ENCODE measurements at places on chromosomes 16 and 17.
A peak's percentile ranks its signal among the peaks of the same experiment; 100 is the strongest.

DNA sequence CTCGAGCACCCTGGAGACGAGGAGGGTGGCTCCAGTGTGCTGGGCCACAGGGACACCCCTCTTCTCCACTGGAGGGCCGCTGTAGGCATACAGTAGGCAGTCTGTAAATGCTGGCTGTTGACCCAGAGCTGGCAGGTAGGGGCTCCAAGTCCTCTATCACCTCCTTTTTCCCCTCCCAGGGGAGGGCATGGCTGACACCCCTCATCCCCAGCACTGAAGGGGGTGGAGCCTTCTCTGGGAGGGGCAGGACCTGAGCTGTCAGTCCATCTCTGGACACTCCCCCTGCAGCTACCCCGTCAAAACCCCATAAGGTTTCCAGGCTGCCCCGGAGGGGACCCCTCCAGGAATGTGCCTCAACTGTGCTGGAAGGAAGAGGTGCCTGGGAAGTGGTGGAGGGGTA, 2.4 kb downstream of the KCNJ12 start:
- DNase-seq, result no peak

GRCh38 chr16:81405702-81406113, 38.9 kb upstream of the CMIP start:
- peak; percentile 33 for DNase-seq

GRCh38 chr16:10812312-10813098, 6.1 kb downstream of the TVP23A start:
- no peak for DNase-seq

- DNase-seq, result no peak
Measured at GRCh38 chr17:69503711-69504110, 89.2 kb downstream of the MAP2K6 start.

DNA sequence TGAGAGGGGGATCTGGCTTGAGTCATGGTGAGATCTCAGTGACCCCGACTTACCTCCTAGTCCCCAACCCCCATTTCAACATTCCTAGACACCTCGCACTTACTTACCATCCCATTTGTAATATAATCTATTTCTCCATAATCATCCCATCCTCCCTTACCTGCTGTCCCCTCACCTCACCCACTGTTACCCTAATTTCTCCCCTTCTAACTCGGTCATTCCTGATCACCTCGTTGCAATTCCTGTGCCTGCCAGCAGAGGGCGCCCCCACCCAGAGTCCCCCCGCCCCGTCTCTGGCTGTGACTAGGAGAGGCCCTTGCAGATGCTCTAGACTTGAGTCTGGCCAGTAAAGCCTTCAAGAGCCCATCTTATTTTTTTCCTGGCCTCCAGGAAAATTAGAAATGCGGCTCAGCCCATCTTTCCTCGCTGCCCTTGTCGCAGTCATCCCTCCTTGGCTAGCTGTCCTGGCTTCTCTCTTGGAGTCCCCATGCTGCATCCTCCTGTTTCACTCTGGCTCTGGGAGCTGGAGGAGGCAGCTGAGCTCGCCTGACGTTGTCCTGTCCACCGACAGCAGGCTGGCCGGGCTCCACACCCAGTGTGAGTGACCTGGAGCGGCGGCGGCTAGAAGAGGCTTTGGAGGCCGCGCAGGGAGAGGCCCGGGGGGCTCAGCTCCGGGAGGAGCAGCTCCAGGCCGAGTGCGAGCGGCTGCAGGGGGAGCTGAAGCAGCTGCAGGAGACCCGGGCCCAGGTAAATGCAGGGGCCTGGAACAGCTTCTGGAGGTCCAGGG, 5.0 kb downstream of the TBKBP1 start:
- DNase-seq, result no peak

GRCh38 chr17:34765291-34765690, 185.9 kb downstream of the TMEM132E start:
- no peak for DNase-seq

DNA sequence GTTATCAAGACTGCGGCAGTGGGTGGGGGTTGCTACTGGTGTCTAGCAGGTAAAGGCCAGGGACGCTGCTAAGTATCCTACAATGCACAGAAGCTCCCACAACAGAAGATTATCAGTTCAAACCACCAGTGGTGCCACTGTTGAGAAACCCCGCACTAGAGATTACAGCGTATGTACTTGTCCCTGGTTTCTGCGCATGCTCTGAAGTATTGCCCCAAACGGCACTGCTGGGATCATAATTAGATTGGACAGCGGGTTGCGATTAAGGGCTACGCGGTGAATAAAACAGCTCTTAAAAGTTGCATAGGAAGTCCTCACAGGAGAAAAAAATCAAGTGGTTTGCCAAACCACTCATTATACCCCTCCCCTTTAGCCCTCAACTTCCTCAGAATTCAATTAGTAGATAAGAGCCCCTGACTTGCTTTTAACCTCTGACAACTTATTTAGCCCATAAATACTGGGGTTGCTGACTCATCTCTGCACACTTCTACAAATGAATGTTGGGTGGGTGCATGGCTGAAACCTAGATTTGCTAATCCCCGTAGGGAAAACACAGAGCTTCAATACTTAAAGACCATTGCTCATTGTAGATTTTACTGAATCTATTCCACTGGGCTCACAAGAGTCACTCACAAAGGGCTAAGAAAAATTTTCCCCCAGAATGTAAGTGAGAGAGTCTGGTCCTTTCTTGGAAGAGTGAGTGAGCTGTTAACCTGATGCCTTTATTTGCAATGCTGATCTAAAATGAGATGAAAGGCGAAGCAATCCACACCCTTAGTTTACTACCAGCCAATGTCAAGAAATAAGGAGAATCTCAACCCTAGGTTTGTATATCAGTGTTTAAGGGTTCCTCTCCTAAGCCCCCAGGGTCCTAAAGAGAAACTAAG, 91.8 kb downstream of the RGS9 start:
- peak; percentile 18 for DNase-seq

GRCh38 chr17:49573510-49574322, 2.0 kb upstream of the NXPH3 start:
- DNase-seq, result no peak

DNA sequence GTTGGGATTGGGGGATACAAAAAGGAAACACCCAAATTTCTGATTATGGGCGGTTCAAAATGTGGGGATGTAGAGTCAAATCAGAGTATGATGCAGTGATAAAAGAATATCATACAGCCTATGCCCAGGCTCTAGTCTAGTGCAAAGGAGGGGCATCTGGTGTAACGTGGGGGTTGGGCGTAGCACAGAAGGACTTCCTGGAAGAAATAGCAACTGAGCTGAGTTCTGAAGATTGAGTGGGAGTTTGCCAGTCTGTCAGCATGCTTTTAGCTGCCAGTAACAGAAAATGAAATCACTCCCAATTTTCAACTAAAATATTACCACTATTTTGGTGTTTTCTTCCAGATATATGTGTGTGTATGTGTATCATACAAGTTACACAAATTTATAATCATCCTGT, 196.9 kb downstream of the SPECC1 start:
- DNase-seq, result no peak

DNA sequence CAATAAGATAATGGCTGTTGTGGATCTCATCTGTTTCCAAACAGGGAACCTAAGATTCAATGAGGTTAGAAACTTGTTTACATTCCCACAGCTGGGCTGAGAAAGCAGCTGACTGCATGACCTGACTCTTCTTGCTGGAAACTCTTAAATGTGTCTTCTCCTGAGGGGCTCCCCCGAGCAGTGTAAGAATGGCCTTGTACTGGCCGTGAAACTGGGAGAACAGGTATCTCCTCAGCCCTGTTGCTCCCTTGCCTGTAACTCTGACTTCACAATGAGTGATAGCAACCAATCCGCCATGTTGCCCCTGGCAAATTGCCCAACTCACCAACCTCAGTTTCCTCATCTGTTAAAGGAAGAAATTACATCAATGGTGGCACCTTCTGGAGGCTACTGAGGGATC, 59.1 kb upstream of the CCL2 start:
- no peak for DNase-seq

DNA sequence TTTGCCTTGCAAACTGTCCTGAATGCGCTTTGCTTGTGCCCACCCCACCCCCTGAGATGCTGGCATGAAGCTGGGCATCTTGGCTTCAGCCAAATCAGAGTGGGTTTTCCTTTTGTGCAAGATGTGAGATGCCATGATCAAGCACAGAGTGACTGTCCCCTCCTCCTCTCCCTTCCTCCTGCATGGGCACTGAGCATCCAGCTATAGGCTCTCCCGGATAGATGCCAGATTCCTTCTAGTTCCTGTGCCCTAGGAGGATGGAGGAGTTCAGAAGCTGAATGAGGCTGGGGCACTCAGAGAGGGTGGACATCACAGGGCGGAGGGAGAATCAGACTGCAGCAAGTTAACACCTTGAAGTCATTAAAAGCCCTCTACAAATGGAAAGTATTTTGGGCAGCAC, 384.1 kb upstream of the CCL2 start:
- DNase-seq, result no peak

DNA sequence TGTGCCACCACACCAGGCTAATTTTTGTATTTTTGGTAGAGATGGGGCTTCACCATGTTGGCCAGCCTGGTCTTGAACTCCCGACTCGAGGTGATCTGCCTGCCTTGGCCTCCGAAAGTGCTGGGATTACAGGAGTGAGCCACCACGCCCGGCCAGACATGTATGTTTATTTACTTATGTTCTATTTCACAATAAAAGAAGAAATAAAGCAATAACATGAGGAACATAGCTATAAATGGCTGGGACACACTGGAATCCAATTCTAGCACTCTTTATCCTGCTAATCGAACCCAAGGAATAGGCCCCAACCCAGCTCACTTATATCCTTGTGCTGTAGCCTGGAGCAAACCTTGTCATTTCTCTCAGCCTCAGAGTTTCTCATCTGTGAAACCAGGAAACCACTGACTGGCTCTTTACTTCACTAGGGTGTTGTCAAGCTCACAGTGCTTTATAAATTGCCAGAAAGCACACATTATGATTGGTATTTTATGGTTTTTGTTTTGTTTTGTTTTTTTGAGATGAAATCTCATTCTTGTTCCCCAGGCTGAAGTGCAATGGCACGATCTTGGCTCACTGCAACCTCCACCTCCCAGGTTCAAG, 4.3 kb upstream of the ODAD4 start:
- no peak for DNase-seq

DNA sequence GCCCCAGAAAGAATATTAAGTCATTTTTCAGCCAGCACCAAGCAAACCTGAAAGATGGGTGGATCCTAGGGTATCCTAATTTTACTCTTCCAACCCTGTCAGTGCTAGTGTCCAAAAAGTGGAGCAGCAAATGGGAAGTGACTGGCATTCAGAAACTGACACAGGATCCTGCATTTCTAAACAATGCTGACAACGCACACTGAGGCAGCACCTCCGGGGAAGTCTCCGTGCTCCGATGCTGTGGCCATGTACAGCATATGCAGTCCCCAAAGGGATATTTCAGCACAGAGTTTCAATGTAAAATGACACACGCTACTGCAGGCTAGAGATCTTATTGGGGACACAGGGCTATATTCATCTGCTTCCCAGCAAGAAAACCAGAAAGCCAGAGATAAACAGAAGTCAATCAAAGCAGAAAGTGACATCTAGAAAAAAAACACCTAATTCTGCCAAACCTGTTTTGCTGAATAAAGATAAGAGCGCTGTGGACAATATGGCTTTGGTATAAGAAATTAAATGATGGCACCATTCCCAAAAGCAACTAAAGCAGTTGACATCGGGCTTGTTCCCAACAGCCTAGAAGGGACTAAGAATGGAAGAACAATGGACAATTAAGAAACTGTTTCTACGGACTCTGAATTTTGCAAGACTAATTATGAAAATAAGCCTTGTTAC, 17.3 kb downstream of the XYLT1 start:
- no peak for DNase-seq

DNA sequence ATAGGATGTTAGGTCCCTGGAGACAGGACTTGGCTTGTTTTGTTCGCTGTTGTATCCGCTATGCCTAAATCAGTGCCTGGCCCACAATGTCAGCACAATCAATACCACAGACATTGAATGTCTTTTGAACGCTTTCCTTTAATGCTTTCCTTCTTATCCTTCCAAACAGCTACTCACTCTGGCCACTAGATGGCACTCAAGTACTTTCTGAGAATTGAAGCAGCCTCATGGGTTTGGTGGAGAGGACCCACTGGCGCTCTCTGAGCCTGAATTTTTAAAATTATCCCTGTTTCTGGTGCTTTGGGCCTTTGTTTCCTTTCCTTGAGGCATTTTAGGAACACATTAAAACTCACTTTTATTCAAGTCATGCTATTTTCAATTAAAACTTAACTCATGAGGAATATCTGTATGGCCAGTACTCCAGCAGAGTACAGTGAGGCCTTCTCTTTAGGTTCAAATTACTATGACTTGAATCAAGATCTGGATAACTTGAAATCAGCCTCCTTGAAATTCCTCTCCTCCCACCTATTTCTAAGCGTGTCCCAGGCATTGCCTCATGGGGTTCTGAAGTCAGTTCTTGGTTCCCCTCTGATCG, 3.2 kb upstream of the NLRP1 start:
- peak; percentile 34 for DNase-seq

GRCh38 chr17:14451729-14452191, 150.9 kb downstream of the HS3ST3B1 start:
- no peak for DNase-seq

- no peak for DNase-seq
Measured at GRCh38 chr17:43753493-43754129, 5.0 kb downstream of the SOST start.

- DNase-seq, result no peak
Measured at GRCh38 chr17:1640329-1641064, 5.0 kb downstream of the SCARF1 start.

DNA sequence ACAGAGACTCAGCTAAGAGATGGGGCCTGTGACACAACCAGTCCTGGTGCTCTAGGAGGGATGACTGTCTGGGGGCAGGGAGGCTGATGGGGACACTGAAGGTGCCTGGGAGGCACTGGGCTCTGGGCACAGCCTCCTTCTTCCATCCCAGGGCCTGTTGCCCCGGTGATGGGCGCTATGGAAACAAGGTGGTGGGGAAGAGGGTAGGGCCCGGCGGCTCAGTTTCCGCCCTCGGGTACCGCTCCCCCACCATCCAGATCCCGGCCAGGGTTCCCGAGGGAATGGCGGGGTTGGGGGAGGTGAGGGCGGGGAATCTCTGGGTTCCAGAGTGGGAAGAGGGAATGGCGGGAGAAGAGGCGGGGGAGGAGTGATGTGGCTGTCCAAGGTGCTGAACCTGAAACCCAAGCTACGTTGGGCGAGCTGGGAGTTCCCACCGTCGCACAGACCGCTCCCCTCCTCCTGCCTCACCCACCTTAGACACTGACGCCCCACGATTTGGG, 981 bp downstream of the KCNH4 start:
- no peak for DNase-seq

- no peak for DNase-seq
Measured at GRCh38 chr16:13264749-13265552, 363.6 kb downstream of the SHISA9 start.

DNA sequence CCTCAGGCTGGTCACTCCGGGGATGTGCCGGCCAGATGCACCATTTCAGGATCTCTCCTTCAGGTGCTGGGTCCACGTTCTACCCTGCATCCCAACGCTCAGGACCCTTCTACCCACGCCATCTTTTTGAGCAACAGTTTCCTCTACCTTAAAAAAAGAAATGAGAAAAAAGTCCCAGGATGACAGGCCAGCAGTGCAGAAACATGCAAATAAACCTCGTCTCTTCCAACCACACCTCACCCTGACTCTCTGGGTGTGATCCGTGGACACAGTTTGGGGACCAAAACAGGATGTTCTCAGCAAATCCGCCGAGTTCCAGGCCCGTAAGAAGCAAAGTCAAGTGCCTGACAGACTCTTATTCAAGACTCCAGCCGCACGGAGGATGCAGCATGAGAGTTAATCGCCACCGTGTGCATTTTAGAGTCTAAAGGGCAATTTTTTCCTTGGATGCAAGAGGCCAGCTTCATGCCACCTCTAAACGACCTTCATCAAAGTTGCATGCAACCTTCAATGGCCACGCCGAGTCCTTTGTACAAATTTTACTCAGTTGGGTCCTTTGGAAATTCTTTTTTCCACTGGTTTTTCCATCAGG, 99.6 kb downstream of the ZFHX3 start:
- DNase-seq, result no peak

GRCh38 chr17:17511881-17512858, 16.0 kb upstream of the RASD1 start:
- DNase-seq, result no peak

Measured in fibroblast of skin of left biceps (primary cell).